Gastrocnemius medialis (tissue), 4 donors: ENCODE measurements at places on chromosomes 6 and 20. TPM values are rescaled to one million over a fixed set of nuclear protein-coding genes. Genes with fewer than 3 reads are reported as not detected.

DNA sequence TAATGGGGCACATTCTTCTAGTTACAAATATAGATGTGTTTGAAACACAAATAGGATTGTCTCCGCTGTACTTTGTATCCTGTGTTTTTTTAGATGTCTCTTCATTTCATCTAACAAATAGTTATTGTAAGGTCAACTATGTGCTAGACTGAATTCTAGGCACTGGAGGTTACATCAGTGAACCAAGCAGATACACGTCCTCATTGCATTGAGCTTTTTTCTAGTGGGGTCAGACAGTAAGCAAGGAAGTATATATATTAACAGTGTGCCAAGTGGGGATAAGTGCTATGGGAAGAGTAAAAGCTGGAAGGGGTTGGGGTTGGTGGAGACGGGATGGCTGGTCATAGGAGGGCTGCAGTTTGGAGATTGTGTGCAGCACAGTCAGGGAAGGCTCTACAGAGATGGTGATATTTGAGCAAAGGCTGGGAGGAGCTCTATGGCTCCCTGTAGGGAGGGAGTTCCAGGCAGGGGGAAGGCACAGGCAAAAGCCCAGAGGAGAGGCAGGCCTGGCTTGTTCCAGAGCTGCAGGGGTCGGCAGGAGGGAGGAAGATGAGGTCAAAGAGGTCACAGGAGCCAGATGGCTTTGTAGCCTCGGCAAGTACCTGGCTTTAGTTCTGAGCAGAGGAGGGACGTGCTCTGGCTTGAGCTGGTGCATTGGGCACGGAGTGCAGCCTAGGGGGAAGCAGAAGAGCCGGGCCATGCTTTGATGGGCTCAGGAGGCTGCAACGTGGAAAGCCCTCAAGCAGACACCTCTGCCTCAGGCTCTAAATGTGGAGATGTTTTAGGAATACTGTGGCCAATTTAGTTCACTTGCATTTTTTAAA, 152.3 kb downstream of the ZDHHC14 start:
- DNase-seq = no peak

GRCh38 chr20:9306521-9306920, 207.9 kb upstream of the LAMP5 start:
- DNase-seq = no peak

RPP40 gene
- 11.0 TPM for total RNA-seq

GSTA4 gene
- 8.7 TPM for total RNA-seq

DNA sequence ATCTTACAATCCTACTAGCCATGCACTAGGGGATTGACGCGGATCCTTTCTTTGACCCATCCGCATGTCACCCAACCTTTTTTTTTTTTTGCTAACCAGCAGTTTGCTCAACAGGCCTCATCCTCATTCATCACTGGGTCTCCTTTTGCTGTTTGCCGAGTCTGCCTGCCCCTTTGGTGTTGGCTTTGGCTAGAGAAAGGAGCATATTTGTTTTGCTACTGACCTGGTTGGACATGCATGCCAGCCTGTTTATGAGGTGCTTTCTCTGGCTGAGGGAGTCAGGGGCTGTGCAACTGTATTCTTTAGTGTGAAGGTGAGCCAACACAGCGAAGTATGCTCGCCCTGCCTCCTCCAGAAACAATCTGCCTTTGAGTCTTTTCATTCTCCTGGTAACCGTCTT, 40.2 kb downstream of the E2F3 start:
- no peak for DNase-seq

AFDN gene
- total RNA-seq = 25.9 TPM

HLA-DQA1 gene
- total RNA-seq = 0.66 TPM
